ENCODE measurements at places on chromosomes 4 and X.

GRCh38 chrX:10597871-10598270 is 22.5 kb downstream of the MID1 start:
- DNase-seq = peak; percentile 21

DNA sequence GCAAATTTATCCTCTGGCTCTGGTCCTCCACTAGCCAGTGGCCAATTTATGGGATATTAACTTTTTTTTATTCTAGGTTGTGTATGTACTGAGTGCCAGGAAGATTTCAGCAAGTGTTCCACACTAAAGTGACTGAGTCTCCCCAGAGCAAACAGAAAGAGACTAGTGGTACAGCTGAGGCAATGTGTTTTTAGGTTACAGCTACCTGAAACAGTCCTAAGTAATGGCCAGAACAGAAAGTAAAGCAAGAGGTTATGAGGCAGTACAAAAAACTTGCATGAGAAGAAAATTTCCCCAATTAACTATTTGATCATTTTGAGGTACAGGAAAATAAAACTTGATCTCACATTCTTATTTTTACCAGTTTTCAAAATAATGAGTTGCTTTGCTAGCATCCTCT is 31.2 kb downstream of the PRDM8 start:
- DNase-seq = no peak

GRCh38 chrX:15515931-15516330 is 15.3 kb downstream of the BMX start:
- DNase-seq = no peak

GRCh38 chr4:140523370-140523856 is 555 bp upstream of the ELMOD2 start:
- no peak for DNase-seq

DNA sequence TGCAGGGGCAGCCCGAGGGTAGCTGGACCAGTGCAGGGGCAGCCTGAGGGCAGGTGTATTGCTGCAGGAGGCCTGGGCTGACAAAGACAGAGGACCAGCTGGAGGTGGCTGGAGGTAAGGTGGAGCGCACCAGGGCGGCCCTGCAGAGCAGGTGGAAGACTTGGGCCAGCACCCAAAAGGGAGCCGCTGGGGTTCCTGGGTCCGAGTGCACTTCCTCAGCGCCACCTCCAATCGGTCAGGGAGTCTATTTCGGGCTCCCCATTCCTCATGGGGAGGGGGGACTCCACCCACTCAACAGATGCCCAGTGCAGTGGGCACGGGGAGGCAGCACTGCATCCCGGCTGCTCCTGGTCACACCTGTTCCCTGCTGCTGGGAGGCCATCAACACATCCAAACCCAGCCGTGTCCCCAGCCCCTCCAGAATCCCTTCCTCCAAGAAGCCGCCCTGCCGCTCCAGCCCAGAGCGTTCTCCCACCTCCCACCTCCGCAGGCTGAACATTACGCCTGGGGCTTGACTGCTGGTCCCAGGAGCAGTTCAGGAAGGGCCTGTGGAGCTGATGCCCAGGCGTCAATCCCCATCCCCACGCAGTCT is 1.5 kb downstream of the LRPAP1 start:
- DNase-seq = no peak

DNA sequence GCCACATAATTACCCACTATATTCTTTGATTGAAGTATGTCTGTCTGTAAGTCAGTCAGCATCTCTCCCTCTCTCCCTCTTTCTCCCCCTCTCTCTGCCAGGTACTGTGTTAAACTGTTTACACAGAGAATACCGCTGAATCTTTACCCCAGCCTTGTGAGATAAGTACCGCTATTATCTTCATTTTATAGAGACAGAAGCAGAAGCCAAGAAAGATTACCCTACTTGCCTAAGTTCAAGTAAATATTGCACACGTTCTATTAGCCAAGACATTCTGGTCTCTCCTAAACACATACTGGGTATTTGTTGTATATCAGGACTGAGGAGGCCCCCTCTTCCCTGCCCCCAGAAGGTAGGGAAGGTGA is 695 bp upstream of the GPR101 start:
- peak; percentile 23 for DNase-seq

DNA sequence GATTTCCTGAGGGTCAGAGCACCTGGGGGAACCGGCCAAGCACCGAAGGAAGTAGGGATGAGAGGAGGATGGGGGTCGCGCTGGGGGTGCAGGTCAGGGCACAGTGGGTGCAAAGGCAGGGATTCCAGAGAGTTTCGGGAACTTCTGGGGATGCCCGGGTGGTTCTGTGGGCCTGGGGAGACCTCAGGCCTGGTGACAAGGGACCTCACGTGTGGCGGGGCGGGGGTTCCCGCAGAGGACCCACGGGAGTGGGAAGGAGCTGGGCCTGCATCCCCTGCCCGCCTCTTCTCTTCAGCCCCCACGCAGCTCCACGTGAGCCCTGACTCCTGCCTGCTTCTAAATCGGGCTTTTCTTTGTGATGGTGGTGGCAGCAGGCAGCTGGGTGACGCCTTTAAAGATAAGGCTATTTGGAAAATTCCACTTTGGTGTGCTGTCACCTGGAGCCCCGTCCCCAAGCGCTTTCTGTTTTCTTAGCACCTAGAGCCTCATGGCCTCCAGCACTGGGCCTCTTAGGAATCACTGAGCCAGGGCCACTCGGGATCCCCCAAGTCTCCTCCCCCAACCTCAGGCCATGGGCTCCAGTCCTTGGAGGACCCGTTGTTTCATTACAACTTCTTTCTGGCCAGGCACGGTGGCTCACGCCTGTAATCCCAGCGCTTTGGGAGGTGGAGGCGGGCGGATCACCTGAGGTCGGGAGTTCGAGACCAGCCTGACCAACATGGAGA is 7.1 kb upstream of the TBC1D14 start:
- DNase-seq = no peak

DNA sequence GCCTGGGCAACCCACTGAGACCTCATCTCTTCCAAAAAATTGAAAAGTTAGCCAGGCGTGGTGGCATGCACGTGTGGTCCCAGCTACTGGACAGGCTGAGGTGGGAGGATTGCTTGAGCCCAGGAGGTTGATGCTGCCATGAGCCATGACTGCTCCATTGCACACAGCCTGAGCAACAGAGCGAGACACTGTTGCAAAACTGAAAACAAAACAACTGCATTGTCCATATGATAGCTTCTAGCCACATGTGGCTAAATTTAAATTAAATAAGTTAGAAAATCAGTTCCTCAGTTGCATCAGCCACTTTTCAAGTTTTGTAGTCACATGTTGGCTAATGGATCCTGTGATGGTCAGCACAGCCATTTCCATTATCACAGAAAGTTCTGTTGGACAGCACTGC is 67.9 kb downstream of the GAB1 start:
- no peak for DNase-seq

DNA sequence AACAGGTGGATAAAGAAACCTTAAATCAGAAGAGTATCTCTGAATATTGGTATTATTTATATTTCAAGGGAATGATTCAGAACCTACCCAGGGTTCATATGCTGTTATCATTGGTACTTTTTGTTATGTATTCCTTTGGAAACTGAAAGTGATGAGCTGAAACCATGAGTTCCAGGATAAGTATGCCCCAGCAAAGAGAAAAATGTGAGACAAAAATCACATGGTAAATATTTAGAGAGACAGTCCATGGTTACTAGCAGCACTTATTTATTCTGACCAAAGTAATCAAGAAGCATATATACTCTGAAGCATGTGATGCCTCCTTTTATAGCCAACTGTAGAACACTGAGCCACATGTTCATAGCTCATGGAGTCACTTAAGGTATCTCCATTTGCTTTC is 277.7 kb downstream of the ARAP2 start:
- no peak for DNase-seq

GRCh38 chr4:103075435-103075893 is 1.1 kb downstream of the SLC9B2 start:
- DNase-seq = peak; percentile 15

GRCh38 chr4:164011791-164012190 is 517.3 kb downstream of the TMA16 start:
- DNase-seq = no peak

DNA sequence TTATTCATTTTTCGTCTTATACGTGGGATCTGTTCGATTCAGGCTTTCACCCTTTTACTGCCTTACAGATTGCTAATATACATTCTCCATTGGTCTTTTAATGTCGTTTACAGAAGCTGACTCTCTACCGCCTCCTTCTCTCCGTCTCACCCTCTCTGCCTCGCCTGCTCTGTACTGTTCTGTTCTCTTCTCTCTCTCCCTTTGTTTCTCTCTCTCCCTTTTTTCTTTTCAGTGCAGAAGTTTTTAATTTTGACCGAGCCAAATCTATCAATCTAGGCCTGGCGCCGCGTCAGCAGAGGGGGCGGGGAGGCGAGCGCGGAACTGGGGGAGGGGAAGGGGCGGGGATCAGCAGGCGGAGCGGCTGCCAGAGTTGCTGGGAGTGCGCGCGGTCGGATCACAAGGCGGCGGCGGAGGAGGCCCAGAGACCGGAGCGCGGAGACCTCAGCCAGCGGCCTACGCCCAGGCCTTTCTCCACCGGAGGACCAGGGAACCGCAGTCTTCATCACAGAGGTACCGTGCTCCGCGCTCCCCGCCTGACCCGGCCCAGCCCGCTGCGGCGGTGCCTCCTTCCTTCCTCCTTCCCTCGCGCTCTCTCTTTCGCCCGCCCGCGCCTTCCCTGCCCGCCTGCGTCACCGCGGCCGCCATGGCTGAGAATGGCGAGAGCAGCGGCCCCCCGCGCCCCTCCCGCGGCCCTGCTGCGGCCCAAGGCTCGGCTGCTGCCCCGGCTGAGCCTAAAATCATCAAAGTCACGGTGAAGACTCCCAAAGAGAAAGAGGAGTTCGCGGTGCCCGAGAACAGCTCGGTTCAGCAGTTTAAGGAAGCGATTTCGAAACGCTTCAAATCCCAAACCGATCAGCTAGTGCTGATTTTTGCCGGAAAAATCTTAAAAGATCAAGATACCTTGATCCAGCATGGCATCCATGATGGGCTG is at the start of gene UBQLN2:
TSS of gene UBQLN2 (plus strand) at position 397 of the 931 bp plus-strand sequence. CDS start at position 644, 247 bp downstream.
- peak; percentile 85 for DNase-seq

- DNase-seq = no peak
These were observed 466 bp upstream of the SLC39A8 start for GRCh38 chr4:102345795-102346100.

DNA sequence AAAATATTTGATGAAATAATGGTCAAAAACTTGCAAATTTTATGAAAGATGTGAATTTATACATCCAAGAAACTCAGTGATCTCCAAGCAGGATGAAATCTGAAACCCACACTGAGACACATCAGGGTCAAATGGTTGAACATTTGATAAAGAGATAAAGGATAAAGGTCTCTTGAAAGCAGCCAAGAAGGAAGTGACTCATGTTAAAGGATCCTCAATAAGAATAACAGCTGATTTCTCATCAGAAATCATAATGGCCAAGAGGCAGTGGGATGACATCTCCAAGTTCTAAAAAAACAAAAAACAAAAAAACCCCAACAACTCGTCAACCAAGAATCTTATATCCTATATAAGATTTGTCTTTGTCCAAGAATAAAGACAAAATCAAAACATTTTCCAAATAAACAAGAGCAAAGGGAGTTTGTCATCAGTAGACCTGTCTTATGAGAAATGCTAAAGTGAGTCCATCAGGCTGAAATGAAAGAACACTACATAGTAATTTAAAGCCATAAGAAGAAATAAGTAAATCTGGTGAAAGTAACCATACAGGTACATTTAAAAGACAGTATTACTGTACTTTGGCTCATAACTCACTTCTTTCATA is 121.7 kb downstream of the PDS5A start:
- no peak for DNase-seq

GRCh38 chrX:101655534-101655933 is 4.1 kb downstream of the ARMCX2 start:
- DNase-seq = no peak

- no peak for DNase-seq
These were observed 161.2 kb upstream of the UBQLN2 start for GRCh38 chrX:56402207-56402606.

GRCh38 chr4:57055886-57056285 is 54.3 kb downstream of the IGFBP7 start:
- DNase-seq = no peak

DNA sequence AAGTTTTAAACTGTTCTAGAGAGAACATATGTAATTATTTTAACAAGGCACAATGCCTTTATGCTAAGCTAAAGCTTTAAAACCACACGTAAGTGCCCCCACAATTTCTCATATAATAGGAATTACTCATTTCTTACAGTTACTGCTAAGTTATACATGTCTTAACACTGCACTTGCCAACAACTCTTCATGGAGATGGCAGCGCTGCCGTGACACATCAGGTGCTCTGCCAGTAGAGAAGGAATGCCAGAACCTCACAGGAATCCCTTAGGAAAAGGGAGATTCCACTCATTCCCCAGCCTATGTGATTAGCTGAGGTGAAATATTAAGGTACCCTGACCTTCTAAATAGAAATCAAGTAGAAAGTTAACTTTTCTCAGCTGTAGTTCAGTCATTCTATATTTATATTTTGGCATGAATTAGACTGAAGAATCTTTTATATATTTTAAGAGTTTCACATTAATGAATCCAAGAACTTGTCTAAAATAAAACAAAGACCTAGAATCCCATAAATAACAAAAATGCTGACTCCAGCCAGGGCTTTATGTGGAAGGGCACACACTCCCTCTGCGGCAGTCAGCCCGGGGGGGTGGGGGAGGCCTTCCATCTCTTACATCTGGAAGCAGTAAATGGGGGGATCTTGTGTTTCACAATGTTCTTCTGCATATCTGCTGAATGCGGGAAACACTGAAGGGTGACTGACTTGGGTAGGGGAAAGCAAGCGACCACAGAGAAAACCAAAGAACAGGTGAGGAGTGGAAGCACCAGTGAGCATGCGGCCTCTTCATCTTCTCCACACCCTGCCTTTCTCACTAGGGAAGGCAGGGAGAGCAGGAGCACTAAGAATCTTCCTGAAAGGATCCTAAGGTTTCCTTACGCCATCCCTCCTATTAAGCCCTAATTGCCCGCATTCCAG is 23.7 kb downstream of the ACSL1 start:
- DNase-seq = no peak

DNA sequence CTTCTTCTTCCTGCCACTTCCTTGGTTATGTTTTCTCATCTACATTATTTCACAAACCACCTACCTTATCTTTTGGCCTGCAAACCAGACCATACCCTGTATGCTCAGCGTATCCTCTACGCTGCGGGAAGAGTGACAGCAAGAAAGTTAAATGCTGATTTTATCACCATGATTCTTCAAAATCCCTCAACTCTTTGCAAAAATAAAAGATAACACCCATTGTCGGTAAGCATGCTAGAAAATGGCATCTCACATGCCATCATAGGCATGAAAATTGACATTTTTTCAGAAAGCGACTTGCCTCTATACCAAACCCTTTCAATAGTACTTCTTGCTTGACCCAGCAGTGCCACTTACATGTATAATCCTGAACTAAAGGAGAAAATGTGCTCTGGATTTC is 102.0 kb downstream of the HPGD start:
- DNase-seq = no peak

DNA sequence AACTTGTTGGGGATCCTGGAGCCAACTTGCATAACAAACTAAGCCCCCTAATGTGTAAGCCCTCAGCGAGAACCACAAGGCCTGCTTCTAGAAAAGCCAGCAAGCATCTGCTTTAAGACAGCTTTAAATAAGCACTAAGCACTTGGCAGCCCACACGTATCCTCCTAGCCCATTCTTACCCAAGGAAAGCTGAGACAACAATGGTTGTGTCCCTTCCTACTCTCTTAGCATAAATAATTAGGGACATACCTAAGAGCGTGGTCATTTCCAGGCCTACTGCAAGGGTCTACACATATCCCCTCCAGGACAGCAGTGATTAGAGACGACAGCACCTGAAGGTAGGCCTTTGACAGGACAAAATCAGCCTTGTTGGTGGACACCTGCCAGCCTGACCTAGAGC is 322.8 kb upstream of the PPARGC1A start:
- DNase-seq = no peak
